ENCODE measurements at places on chromosomes 3 and 15. TPM values are rescaled to one million over a fixed set of nuclear protein-coding genes. Genes with fewer than 3 reads are reported as not detected.
A peak's percentile ranks its signal among the peaks of the same experiment; 100 is the strongest.

GRCh38 chr3:41881233-41881821 is 80.6 kb downstream of the ULK4 start:
- DNase-seq, result peak; percentile 68

Gene SAMMSON
- 26.2 TPM for total RNA-seq

DNA sequence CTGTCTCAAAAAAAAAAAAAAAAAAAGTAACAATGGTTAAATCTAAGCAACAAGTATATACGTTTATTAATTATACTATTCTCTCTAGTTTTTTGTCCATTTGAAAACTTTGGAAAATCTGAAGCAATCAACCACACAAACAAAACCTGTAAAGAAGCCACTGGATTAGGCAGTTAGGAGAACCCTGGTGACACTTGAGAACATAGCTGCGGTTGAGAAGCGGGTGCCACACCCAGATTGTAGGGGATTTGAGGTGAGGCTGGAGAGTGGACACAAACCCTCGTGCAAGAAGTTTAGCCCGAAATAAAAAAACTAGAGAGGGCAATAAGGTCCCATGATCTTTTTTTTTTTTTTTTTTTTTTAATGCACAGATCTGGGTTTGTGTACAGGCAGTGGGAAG is 25.9 kb upstream of the ZBTB38 start:
- no peak for DNase-seq

- no peak for DNase-seq
Observed at GRCh38 chr15:62497356-62497755, 332.3 kb upstream of the C2CD4B start.

- peak; percentile 97 for DNase-seq
Observed at GRCh38 chr15:90400759-90401314, 12.8 kb downstream of the IQGAP1 start.

DNA sequence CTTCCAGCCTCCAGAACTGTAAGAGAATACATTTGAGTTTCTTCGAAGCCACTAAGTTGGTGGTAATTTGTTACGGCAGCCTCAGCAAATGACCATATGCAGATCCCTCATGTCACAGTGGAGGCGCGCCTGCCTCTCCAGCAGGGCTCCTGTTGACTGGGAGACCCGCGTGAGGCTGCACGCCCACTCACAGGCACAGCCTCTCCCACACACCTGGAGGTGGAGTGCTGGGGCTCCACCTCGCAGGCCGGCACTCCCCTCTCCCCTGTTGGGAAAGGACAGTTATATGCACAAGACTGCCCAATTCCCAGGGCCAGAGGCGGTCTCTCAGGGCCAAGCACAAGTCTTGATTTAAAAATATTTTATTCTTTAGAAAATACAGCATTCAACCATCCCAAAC is 2.8 kb upstream of the TLR9 start:
- DNase-seq, result no peak

Gene ADAMTS9
- total RNA-seq, result 105 TPM

Gene NR1I2
- total RNA-seq, result 0.96 TPM

DNA sequence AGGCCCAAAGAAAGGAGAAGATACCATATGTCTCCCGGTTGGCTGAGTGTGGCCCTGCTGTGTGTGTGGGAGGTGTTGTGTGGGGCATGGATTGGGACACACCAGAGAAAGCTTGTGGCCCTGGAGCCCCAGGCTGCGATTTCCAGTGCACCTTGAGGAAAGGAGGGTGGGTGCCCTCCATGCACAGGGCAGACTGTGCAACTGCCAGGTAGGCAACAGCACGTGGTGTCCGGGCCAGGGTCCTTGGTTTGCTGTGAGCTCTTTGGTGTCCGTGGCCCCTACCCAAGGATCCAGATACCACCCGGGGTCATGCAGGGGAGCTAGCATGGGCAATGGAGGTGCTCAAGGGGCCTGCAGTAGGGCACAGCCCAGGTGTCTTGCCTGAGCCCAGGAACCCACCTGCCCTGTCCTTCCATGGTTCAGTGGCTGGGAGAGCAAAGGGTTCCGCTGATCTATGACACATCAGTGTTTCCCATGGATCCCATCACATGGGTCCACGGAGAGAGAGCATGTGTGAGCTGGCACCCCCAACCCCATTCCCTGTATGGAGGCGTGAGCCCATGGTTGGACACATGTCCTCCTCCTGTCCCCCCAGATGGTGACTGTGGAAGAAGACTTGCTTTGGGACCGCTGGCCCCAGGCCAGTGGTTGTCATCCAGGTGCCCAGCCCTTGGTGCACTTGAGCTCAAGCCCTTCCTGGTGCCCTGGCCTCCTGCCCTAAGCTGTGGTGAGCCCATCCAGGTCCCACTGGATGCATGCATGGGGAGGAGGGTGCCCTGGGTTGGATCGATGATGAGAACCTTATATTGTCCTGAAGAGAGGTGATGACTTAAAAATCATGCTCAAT is 223.4 kb downstream of the SNRPN start:
- DNase-seq, result no peak
